Immature natural killer cell (primary cell): ENCODE measurements at places on chromosomes 16 and 17. TPM values are rescaled to one million over a fixed set of nuclear protein-coding genes. Genes with fewer than 3 reads are reported as not detected.

LITAFD gene
- polyA plus RNA-seq = not detected

ATAD5 gene
- polyA plus RNA-seq = 1.7 TPM

CLEC10A gene
- polyA plus RNA-seq = 13.5 TPM

AGRP gene
- polyA plus RNA-seq = not detected

PPP1R1B gene
- polyA plus RNA-seq = not detected

TELO2 gene
- polyA plus RNA-seq = 16.4 TPM

MYO1C gene
- polyA plus RNA-seq = 0.86 TPM

OR1A1 gene
- polyA plus RNA-seq = not detected

NPB gene
- not detected for polyA plus RNA-seq

HS3ST6 gene
- polyA plus RNA-seq = not detected

RAD51C gene
- polyA plus RNA-seq = 78.8 TPM

GP1BA gene
- 1.3 TPM for polyA plus RNA-seq

TTYH2 gene
- 0.15 TPM for polyA plus RNA-seq

ENPP7 gene
- 0.22 TPM for polyA plus RNA-seq

SECTM1 gene
- 3.6 TPM for polyA plus RNA-seq

MYOCD gene
- not detected for polyA plus RNA-seq

SALL1 gene
- polyA plus RNA-seq = not detected

C17orf50 gene
- polyA plus RNA-seq = not detected

KRT27 gene
- not detected for polyA plus RNA-seq

PRSS36 gene
- polyA plus RNA-seq = 3.4 TPM

AOC3 gene
- not detected for polyA plus RNA-seq

NARF gene
- polyA plus RNA-seq = 179 TPM

MON1B gene
- polyA plus RNA-seq = 28.6 TPM

FAM171A2 gene
- not detected for polyA plus RNA-seq

TBC1D3K gene
- not detected for polyA plus RNA-seq

CISD3 gene
- 160 TPM for polyA plus RNA-seq

PYY gene
- not detected for polyA plus RNA-seq

PYDC1 gene
- not detected for polyA plus RNA-seq

NGFR gene
- 0.45 TPM for polyA plus RNA-seq

USP31 gene
- 0.53 TPM for polyA plus RNA-seq

PDIA2 gene
- polyA plus RNA-seq = not detected

GNAO1 gene
- not detected for polyA plus RNA-seq

SLC43A2 gene
- polyA plus RNA-seq = 8.3 TPM

MYH8 gene
- polyA plus RNA-seq = not detected

PIK3R5 gene
- polyA plus RNA-seq = 90.9 TPM

DHRS7C gene
- not detected for polyA plus RNA-seq

P2RX5 gene
- 8.4 TPM for polyA plus RNA-seq

RILP gene
- polyA plus RNA-seq = 9.2 TPM

CRYBA1 gene
- not detected for polyA plus RNA-seq

TOX3 gene
- not detected for polyA plus RNA-seq
